ENCODE measurements at places on chromosomes 4 and X. TPM values are rescaled to one million over a fixed set of nuclear protein-coding genes. Genes with fewer than 3 reads are reported as not detected.
A peak's percentile ranks its signal among the peaks of the same experiment; 100 is the strongest.

Gene LRBA
- total RNA-seq, result 11.2 TPM

Gene BTC
- 0.29 TPM for total RNA-seq

Gene TEX11
- not detected for total RNA-seq

Gene PSAPL1
- not detected for total RNA-seq

Gene GLRA2
- not detected for total RNA-seq

Gene SMIM31
- not detected for total RNA-seq

Gene MECP2
- 14.2 TPM for total RNA-seq

Gene IGBP1
- 47.1 TPM for total RNA-seq

Gene REST
- total RNA-seq, result 13.6 TPM

Gene SNCA
- total RNA-seq, result 49.0 TPM

GRCh38 chrX:149510386-149510785 lies 5.3 kb upstream of the IDS start:
- DNase-seq, result peak; percentile 45

GRCh38 chrX:84748965-84749656 lies 246.9 kb upstream of the HDX start:
- no peak for DNase-seq

DNA sequence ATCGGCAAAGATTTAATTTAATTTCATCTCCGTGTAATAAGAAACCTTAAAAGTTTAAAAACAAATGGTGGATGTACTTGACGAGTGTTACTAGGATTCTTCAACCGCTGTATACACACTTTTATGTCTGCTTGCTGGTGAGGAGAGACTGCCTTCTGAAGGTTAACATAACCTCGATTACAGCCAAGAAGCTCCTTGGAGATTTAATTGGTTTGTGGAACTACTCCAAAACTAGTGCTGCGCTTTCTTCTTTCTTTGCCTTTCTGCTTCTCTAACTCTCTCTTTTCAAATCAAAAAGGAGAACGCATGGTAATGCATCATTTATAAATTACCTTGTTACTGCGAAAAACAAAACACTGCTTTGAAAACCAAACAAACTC lies 109.0 kb downstream of the ANTXR2 start:
- no peak for DNase-seq

GRCh38 chr4:40335525-40335894 lies 377 bp downstream of the CHRNA9 start:
- peak; percentile 61 for DNase-seq

GRCh38 chr4:113040793-113041192 lies 8.7 kb upstream of the ANK2 start:
- no peak for DNase-seq

DNA sequence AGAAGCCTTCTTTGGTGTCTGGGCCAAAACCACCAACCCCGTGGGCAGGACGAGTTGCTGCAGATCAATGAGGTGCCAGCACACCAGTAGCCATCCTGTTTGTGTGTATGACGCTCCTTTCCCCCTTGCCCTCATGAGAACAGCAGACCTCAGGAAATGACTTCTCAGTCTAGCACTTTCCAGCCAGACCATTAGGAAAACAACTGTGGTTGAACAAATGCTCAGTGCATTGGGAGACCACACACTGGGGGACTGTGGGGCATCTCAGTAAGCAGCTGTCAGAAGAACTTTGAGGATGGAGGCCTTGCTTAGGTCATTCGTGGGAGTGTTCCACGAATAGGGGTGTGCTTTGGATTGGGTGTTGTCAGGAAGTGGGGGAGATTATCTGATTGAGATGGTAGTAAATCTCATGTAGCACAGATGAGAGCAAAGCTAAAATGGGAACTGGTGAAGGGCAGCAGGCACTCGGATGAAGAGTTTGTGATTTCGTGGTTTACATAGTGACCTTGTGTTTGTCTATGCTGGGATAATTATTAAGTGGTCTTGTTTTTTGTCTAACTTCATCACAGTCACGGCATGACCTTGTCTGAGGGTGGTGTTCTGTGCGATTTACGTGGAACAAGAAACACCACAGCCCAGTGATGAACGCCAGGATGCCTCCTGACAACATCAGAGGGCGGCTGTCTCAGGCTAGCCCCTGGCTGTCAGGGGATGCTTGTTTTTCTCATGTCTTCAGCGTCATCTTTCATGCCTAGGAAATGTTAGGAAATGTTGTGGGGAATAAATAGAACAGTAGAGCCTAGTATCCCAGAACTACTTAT lies 70.1 kb downstream of the USP46 start:
- peak; percentile 75 for DNase-seq

GRCh38 chr4:40180356-40180755 lies 16.5 kb upstream of the RHOH start:
- peak; percentile 43 for DNase-seq

- peak; percentile 10 for DNase-seq
Measured at GRCh38 chr4:52037689-52038102, 403 bp downstream of the SGCB start.

- DNase-seq, result no peak
Measured at GRCh38 chrX:41259516-41259915, 74.4 kb upstream of the DDX3X start.

DNA sequence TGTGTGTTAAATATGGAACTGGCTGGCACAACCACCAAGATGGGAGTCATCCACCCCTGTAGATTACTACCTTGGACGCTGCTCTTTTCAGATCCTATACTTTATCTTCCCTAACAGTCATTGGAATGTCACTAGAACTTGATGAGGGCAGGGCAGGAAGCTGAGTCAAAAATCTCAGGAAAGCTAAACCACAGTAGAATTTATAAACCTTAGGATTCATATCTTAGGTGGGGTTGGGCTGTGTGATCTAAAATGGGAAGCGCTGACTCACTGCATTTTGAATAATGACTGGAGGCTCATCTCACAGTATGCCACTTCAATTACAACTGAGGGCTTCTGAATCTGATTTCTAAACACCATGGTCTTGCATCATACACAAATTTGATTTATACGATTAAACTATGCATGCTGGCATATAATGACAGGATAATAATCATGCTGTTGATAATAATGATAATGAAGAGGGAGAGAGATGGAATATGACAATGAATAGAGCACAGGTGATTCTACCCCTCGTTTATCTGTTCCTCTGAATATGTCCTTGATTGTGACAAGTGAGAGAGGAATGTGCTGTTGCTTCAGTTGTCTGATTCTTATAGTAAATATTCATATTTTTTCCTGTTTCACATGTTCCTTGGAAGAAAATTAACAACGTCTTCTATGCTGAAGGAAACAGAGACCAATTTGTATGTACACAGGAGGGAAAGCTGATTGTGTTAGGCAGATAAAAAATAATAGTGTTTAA lies 270.3 kb upstream of the HS3ST1 start:
- peak; percentile 24 for DNase-seq

DNA sequence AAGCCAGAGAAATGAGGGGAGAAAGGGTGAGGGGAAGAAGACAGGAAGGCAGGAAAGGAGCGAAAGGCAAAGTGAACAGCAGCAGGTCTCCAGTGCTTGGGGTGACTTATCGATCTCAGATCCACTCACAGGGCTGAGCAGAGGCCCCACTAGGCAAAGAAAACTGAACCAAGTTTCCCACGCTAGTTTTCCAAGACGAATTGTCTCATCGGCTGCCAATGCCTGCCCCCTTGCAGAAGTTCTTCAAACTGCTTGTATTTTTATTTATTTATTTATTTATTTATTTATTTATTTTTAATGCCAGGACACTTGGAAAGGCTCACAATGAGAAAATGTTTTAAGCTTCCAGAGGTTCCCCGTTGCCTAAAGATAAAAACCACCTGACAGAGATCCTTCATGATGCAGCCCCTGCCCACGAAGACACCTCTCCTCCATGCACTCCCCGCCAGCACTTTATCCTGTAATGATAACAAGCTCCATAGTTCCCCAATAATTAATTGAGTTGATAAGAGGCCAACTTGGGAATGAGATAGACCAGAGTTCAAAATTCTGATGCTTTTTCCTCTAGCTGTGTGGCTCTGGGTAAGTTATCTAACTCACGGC lies 43.2 kb downstream of the QDPR start:
- DNase-seq, result no peak

DNA sequence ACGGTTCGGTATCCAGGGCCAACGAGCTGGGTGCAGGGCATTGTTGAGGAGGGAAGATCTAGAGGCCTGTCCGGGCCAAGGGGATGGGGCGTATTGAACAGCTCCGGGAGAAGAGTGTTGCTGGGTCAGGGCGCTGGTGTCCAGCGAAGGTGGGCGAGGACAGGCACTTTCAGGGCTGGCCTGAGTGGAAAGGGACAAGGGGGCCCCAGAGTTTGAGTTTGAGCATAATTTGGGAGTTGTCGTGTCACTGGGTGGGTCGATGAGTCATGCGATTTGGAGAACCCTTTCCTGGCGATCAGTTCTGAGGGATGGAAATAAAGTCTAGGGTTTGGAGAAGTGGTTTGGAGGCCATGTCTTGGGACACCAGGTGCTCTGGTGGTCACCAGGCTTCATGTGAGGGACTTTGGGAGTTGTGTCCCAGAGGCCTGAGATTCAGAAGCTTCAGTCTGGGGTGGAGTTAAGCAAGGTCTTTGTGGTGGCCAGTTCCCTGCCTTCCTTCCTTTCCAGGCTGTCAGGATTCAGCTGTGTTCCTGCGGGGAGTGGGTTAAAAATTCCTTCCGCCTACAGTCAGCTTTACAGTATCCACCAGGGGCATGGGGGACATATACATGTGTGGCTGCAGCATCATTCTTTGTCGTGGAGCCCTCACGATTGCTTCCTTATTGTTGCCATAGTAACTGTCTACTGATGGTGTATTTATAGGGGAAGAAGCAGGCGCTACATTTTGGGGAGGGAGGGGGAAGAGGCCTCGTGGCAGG lies 504 bp downstream of the PRRG3 start:
- DNase-seq, result no peak

DNA sequence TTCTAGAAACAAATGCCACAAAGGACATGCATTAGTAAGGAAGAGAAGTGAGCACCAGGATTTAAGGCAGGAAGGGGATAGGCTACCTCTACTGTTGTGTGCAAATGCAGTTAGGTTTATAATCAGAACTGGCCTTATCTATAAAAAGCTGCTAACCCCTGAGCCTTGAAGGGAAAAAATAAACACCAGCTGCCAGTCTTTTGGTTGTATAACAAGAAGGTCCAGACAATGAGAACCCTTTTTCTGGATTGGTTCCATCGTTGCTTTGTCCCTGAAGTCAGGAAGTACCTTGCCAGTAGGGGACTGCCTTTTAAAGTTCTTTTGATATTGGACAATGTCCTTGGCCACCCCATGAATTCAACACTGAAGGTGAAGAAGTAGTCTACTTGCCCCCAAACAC lies 126.7 kb upstream of the OTUD4 start:
- no peak for DNase-seq

GRCh38 chrX:111490688-111491087 lies 20.8 kb upstream of the SERTM2 start:
- DNase-seq, result no peak

DNA sequence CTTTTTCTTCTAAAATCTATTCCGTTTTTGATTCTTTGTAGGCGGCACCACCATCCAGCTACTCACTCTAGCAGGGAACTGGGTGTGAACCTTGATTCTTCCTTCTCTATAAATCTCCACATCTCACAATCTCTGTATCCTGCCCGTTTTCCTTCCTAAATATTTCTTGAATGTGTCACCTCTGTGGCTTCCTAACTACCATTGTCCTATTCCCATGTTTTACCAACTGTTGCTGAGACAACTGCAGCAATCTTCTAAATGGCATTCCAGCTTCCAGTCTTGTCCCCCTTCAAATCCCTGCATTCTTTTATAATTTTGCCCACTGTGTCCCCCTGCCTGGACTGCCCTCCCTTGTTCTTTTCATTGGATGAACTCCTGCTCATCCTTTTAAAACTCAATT lies 641.3 kb downstream of the RPA4 start:
- peak; percentile 25 for DNase-seq

- no peak for DNase-seq
Measured at GRCh38 chrX:72349190-72349589, 43.5 kb upstream of the CITED1 start.

DNA sequence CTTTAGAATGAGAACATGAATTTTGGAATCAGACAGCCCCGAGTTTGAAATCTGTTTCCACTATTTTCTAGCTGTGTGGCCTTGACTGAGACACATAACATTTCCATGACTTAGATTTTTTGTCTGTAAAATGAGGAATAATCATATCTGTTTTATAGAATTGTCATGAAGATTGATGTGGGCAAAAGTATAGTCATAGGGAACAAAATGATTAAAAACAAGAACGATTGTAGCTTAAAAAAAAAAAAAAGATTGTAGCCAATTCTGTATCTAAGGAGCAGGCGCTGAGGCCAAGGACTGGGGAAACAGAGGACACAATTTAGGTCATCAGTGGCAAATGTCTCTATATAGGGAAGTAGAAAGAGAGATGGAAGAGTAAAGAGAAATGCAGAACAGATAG lies 201.6 kb upstream of the C1QTNF7 start:
- no peak for DNase-seq

GRCh38 chrX:130876226-130876625 lies 26.8 kb downstream of the ENOX2 start:
- DNase-seq, result no peak

GRCh38 chr4:499567-499966 lies 557 bp downstream of the PIGG start:
- DNase-seq, result no peak

GRCh38 chr4:154208424-154208823 lies 283.2 kb downstream of the DCHS2 start:
- DNase-seq, result peak; percentile 77

GRCh38 chr4:112167794-112168193 lies 22.5 kb downstream of the FAM241A start:
- no peak for DNase-seq

- no peak for DNase-seq
Measured at GRCh38 chrX:41970419-41970818, 47.1 kb upstream of the CASK start.

GRCh38 chr4:74161666-74162450 lies 3.9 kb downstream of the MTHFD2L start:
- DNase-seq, result no peak

DNA sequence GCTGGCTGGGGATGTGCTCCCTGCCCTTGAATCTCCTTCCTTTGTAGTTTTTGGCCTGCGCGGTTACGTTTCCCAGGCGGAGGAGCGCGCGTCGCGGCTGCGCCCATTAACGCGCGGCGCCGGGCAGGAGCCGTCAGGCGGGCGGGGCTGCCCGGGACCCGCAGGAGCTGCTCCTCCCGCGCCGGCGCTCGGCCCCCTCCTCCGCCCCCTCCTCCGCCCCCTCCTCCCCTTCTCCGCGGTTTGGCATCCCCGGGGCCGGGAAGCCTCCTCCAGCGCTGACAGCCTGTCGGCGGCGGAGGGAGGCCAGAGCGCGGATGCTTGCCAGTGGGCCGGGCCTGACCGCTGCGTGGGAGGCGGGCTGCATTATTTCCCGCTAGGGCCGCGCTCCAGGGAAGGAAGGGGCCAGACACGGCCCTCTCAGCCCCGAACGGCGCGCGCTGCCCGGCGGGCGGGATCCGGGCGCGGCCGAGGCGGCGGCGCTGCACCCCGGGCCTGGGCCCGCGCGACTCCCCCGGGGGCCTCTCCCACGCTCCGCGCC lies at the start of gene DCLK2:
TSS of gene DCLK2 (plus strand) at position 405 of the 538 bp plus-strand sequence. CDS start 583 bp downstream, outside the sequence.
- peak; percentile 81 for DNase-seq

DNA sequence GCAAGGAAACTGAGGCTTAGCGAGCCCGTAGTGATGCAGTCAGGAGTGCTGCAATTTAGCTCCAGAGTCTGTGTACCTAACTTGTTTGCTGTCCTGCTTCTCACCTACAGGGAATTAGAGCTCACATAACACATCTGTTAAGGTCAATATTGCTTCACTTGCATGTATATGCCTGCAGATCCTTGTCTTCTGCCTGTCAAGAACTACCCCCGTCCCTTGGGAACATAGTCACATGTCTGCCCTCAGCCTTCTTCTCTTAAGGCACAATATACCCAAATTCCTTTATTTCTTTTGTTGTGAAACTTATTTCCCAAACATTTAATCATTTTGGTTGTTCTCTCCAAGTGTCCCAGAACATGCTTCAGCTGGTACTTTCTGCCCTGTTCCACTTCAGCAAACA lies 103.3 kb upstream of the LEF1 start:
- DNase-seq, result no peak

All from Daoy (cell line).